ENCODE measurements at places on chromosomes 3 and 15.

DNA sequence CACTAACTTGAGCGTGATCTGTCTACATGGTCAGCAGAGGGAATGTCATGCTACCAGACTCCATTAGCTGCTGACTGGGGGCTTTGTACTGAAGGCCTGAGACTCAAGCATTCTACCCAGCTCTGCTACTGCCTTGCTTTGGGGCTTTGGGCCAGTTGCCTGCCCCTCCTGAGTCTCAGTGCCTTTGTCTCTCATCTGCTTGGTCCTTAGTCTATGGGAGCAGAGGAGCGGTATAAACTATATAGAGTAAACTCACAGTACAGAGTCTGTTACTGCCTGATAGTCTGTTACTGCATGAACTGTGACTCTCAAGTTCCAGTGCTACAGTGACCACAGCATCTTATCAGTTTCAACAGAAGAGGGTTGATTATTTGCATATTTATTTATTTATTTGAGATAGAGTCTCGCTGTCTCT lies 38.5 kb upstream of the C15orf39 start:
- no peak for DNase-seq

GRCh38 chr3:170713653-170714052 lies 127.8 kb upstream of the SLC7A14 start:
- DNase-seq, result no peak

GRCh38 chr3:53571264-53571663 lies 76.9 kb downstream of the CACNA1D start:
- DNase-seq, result no peak

- peak; percentile 42 for DNase-seq
Measured at GRCh38 chr3:129312671-129313414, 34.2 kb downstream of the HMCES start.

DNA sequence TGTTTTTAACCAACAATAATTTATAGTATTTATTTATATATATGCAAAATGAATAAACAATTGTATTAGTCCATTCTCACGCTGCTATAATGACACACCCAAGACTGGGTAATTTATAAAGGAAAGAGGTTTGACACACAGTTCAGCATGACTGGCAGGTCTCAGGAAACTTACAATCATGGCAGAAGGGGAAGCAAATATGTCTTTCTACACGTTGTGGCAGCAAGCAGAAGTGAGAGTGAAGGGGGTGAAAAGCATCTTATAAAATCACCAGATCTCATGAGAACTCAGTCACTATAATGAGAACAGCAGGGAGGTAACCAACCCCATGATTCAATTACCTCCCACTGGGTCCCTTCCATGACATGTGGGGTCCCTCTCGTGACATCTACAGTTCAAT lies 162.8 kb upstream of the SLITRK3 start:
- DNase-seq, result no peak

GRCh38 chr3:187196573-187197334 lies 532 bp upstream of the RTP1 start:
- no peak for DNase-seq

GRCh38 chr15:74438721-74439316 lies 5.1 kb upstream of the SEMA7A start:
- peak; percentile 88 for DNase-seq

GRCh38 chr3:127671523-127672428 lies 976 bp upstream of the ABTB1 start:
- peak; percentile 62 for DNase-seq

GRCh38 chr3:127157171-127157828 lies 35.6 kb upstream of the PRR23E start:
- no peak for DNase-seq

- peak; percentile 74 for DNase-seq
Measured at GRCh38 chr3:127536830-127537812, 53.4 kb downstream of the TPRA1 start.

- no peak for DNase-seq
Measured at GRCh38 chr3:47096959-47097358, 67.0 kb downstream of the SETD2 start.

DNA sequence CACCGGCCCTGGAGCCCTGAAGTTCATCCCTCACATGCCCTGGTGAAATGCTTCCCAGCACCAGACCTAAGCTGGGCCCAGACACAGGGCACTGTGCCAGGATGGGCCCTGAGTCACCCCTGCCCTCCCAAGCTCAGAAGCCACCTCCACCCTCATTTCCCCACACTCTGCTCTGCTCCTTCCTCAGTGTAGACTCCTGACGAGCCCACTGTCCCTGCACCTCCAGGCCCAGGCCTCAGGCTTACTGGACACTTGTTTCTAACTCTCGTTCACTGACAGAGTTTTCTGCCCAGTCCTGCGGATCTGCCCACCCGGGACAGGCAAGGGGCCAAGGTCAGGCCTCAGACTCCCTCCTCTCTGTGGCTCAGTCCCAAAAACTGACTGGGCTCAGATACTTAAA lies 112.6 kb upstream of the RNF7 start:
- no peak for DNase-seq

DNA sequence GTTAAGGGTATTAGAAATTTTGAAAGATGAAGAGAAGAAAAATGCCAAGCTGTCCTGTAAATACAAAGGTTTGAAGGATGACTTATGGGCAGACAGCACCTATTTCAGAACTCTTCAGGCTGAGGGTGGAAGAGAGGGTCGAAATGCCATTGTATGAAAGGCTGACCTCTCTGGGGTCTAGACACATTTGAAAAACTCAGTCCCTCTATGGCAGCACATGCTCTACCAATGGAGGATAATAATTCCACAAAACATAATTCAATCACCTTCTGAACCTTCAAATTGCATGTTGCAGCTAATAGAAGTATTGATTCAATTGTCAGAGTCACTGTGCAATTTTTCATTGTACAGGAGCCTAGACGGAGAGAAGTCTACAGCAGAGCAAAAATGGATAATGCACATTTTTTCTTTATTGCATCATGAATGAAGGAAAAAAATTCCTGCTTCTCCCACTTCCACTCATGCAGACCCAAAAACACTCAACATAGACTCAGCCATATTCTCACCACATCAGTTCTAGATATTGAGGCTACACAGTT lies 569.1 kb downstream of the TBL1XR1 start:
- no peak for DNase-seq

GRCh38 chr3:46296826-46297225 lies 54.6 kb downstream of the CCR3 start:
- no peak for DNase-seq

- DNase-seq, result peak; percentile 58
Measured at GRCh38 chr3:188792793-188793192, 379.0 kb upstream of the TPRG1 start.

GRCh38 chr3:99248913-99249312 lies 347.4 kb upstream of the DCBLD2 start:
- DNase-seq, result no peak

GRCh38 chr3:146625186-146625775 lies 20.1 kb upstream of the PLSCR5 start:
- DNase-seq, result no peak

DNA sequence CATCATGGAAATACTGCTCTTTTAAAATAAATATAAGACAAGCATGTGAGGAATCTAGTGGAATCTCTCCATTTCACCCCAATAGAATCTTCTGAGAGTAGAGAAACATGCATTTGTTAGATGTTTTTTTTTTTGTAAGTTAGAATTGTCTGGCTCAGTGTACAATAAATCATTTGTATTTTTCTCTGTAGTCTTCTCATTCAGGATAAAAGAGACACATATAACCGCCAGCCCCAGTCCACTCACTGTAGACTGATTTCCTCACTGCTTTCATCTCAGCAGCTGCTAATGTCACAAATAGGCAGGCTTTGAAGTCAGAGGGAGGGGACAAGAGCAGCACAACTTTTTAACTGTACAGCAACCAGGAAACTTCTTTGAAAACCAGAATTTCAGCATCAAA lies 140.2 kb upstream of the RBMS3 start:
- DNase-seq, result peak; percentile 58

GRCh38 chr15:75104804-75105557 lies 81.6 kb downstream of the PPCDC start:
- peak; percentile 25 for DNase-seq

DNA sequence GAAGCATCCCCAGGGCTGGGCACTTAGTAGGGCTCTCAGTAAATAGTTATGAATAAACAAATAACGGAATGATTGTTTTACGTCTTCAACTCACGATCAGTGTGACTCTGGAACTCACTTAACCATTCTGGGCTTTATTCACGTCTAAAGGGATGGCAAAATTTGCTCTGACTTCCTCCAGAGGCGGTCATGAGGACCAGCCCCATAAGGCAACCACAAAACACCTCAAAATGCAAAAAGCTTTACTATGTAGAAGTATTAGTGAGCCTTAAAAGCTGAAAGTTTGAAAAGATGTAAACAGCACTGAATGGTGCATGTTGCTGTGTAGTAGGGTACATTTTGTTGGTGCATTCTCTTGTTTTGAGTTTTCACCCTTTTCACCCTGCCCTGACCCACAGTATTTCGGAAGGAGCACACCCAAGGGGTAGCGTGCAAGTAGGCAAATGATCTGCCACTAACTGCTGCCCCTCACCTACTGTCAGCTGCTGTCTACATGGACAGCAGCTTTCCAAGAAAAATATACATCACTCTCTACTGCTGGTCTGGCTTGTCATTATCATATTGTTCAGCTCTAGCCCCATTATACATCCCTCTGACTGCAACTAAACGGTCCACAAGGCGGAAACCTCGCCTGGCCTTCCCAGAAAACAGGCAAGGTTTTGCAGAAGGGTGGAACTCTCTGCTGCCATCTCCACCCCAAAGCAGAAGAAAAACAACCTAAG lies 308.5 kb upstream of the PROK2 start:
- DNase-seq, result no peak

DNA sequence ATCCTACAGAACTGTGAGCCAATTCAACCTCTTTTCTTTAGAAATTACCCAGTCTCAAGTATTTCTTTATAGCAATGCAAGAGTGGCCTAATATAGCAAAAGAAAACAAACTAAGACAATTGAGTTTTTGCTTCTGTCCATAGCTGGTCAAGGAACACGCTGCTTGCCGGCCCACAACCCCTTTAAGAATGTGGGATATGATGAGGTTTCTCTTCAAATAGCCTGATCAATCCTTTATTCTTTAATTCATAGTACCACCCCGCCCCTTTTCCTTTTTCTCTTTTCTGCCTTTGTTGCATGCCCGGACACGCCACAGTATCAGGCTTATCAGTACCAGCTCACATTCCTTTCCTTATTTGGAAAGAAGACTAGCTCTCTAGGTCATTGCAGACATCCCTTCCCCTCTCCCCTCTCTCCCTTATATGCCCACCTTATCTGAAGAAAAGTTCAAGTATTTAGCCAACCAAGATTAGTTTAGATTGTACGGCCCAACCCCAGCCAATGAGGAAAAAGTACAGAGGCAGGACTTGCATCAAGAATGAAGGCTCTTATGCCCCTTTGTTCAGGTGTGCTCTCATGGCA lies 404.5 kb downstream of the OCA2 start:
- DNase-seq, result no peak

- DNase-seq, result peak; percentile 26
Measured at GRCh38 chr3:174355505-174355904, 503.6 kb upstream of the NAALADL2 start.

DNA sequence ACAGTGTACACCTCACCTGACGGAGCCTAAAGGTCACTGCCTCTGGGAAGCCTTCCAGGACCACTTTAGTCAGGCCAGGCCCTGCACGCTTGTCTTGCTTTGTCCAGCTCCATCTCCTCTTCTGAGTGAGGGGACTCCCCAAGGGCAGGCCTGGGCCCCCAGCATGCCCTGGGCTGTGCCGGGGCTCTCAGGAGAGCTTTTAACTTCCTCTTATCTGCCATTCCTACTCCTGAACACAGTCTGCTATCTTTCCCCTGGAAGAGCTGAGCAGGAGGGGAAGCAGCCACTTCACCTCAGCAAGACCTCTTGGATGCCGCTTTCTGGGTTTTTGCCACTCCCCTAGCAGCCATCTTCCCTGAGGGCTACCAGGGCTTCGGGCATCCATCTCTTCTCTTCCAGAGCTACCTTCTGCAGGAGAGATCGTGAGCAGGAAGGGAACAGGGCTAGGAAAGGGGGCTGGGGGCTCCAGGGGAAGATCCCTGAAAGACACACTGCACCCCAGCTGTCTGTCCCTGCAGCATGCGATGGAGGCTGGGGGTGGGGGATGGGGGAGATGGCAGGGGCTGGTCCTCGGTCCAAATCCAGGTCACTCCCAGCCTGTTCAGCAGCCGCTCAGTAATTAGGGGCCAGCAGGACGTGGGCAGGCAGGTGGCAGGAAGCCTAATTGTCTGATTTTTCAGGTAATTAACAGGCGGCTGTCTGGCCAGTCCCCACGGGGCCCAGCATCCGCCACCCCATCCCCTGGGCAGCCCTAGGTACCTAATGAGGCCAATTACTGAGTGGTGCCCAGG lies 19.9 kb upstream of the RPL29 start:
- DNase-seq, result peak; percentile 60

- DNase-seq, result no peak
Measured at GRCh38 chr3:34864011-34864410, 775.3 kb upstream of the ARPP21 start.

DNA sequence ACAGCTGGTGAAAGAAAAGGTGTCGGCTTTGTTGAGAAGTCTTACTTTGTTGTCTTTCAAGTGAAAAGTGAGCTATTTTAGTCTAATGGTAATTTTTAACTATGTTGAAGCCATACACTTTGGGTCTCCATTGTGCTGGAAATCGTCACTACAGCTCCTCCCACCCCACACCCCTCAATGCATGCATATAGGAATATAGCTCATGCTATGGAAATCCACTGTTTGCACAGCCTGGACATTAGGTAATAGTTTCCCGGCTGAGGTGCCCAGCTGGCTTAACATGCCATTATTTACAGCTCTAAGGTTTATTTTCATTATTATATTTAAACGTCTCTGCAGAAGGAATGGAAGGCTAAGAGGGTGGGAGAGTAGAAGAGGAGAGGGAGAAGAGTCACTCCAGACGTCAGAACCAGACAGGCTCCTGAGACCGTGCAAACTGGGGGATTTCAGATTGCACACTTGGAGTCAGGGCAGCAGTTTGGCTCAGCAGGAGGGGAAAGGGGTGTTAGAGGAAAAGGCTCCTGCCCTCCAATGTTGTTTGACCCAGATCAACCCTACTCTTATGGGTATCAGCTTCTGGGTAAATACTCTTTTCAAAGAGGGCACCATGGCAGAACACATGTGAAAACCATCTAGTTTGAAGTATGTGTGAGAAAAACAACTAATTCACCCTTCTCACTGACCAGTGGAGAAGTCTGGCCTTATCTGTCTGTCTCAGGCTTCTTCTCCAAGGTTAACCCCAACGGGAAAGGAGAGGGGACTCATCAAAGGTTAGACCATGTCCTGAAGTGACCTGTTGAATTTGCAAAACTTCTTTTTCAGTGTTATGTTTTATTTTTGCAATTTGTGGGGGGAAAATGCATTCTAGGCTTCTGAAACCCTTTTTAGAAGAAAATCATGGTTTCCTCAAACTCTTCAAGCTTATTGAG lies 218.7 kb upstream of the CTDSPL start:
- DNase-seq, result no peak

DNA sequence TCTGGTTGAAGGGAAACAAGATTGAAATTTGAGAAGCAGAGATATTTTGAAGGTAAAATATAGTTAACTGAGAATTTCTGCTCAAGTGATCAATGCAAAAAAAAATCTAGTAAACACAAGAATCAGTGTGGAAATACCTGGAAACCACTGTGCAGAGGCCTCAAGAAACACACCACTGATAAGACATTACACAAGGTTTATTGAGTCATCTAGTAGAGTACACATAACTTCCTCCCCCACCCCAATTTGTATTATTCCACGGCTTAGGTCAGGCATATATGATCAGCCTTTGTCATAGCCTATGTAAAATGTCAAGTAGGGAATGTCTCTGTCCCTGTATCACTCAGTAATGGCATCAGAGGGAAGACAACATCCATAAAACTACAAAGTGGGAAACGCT lies 447.8 kb upstream of the BCHE start:
- DNase-seq, result no peak

GRCh38 chr3:133238015-133238414 lies 161.8 kb upstream of the BFSP2 start:
- peak; percentile 7 for DNase-seq

GRCh38 chr15:90913398-90913944 lies 10.4 kb downstream of the MAN2A2 start:
- no peak for DNase-seq

Measured in eye (tissue), 1 donor.